Smooth muscle cell of the brain vasculature (primary cell): ENCODE measurements at places on chromosomes 13 and 19.

GRCh38 chr19:49348305-49349189 lies 13.3 kb downstream of the CD37 start:
- DNase-seq: no peak

- no peak for DNase-seq
Observed at GRCh38 chr19:32895384-32895783, 25.8 kb upstream of the SLC7A9 start.

DNA sequence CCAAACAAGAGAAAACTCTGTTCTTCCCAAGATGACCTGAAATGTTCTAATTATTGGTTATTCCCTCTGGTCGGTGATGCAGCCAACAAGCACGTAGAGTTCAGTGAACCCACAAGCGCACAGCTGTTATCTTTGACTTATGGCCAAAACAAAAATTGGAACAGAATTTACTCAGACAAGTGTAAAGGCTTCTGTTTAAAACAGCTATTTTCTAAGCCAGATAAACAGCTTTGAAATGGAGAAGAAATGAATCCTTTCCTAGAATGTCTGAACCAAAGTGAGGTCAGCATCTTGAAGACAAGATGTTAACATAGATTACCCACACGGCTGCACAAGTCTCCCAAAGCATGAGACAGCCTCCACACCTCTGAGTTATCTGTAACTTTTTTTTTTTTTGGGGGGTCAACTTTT lies 669.2 kb downstream of the DIAPH3 start:
- DNase-seq: peak; percentile 54

GRCh38 chr19:1232652-1233072 lies 5.1 kb downstream of the CBARP start:
- no peak for DNase-seq

- DNase-seq: no peak
Observed at GRCh38 chr13:45851171-45851921, at the start of gene SIAH3. Gene SIAH3 (minus strand): TSS chr13:45851753. CDS start chr13:45851629, 124 bp downstream.

DNA sequence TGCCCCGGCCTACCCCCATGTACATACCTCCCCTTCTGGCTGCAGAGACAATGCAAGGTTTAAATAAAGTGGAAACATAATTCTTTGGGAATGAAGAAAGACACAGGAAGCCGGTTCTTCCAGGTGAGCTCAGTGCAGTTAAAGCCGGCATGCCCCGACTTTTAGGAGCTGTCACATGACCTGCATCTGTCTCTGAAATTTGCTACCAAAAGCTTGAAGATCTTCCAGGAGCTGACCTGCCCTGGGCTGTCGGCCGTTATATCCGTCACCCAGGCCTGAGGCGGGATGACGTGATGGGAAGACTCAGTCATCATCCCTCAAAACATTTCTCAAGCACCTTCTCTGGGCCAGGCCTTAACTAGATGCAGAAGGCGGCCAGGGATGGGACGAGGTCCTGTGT lies 10.3 kb downstream of the RAB8A start:
- DNase-seq: no peak

DNA sequence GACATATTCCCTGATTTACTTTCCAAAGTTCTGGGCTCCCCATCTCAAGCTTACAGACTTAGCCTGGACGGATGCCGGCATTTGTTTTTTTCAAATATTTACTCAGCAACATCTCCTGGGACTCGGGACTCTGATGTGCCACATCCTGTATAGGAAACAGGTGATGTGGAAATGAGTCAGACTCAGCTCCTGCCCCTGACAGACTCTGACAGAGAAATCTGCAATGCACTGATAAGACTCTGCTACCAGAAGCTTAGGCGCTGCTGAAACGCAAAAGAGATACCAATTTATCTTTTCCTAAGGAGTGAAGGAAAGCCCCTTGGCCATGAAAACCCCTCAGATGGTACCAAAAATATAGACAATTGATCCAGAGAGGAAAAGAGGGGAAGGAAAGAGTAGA lies 16.2 kb downstream of the LAIR2 start:
- DNase-seq: no peak

DNA sequence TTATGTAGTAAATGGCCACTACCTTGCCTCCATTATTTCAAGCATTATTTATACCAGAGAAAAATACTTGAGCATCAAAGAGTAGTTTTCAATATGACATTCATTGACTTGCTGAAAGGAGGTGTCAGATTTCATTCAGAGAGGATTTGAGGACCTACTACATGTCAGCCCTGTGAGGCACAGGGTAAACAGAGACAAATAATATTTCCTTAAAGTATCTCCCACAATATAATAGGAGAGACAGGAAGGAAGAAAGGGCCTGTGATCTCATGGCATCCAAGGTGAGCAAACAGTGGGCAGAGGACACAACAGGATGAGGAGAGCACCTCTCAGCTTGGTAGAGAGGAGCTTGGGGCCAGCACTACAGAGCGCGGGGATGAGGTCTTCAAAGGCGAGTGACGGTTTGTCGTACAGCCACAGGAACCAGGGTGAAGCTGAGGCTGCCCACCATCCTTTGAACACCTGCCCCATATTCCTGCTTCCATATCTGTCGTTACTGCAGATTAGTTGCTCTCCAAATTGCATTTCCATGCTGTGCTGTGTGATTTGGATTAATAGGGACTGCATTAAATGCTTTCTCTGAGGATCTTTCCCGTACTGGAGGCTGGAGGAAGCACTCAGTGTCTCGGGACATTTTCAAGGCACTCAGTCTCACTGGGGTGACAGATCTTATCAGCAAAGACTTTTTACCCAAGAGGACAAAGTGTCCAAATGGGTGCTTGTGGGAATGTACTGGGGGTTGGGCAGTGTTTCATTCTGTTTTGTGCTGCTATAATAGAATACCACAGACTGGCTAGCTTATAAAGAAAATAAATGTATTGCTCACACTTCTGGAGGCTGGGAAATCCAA lies 59.2 kb downstream of the GJA3 start:
- no peak for DNase-seq

- no peak for DNase-seq
Observed at GRCh38 chr19:18863843-18864362, 32.1 kb downstream of the CERS1 start.

- DNase-seq: no peak
Observed at GRCh38 chr19:54255105-54255775, 1.8 kb downstream of the LILRB5 start.

GRCh38 chr13:111955412-111956065 lies 111.4 kb upstream of the SOX1 start:
- DNase-seq: no peak

DNA sequence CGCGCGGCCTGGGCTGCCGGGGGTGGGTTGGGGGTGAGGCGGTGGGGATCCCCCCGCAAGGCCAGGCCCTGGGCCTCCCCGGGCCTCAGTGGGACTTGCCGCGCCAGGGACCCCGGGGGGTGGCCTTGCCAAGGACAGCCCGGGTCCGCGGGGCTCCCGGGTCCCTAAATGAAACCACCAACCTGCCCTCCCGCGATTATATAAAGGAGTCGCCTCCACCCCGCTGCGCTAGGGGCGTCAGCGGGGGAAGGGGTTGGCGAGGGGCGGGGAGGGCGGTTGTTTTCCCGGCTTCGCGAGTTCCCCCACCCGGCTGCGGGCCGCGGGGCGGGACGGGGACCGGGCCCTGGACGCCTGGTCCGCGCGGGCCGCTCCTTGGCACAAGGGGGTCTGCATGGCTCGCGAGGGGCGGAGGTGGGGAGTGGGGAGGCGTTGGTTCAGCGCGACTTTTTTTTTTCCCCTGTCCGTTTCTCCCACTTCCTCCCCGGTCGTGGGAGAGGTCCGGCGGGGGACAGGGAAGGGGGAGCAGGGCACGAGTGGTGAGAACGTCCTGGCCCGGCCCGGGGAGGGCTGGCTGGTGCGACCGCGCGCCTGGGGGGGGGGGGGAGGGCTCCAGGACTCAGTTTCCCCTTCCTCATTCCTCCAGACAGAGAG lies 822 bp upstream of the ZBTB7A start:
- DNase-seq: no peak

- no peak for DNase-seq
Observed at GRCh38 chr13:60012488-60012887, 151.2 kb downstream of the DIAPH3 start.

DNA sequence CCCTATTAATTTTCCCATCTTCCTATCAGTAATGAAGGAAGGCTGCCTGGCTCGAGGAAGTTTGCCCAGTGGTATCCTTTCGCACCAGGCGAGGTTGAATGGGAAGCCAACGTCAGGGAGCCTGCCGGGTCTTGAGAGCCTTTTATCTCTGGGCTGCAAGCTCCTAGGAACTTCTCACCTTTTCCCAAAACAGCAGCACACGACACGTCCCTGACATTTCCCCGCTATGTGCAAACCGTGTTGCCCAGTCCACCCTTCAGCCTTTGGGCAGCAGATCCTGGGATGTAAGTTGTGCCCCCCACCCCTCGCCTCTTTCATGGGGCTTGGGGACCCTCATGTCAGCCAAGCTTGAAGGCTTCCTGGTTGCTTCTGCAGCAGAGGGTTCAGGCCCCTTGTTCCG lies 179.1 kb downstream of the ZNF536 start:
- DNase-seq: no peak

DNA sequence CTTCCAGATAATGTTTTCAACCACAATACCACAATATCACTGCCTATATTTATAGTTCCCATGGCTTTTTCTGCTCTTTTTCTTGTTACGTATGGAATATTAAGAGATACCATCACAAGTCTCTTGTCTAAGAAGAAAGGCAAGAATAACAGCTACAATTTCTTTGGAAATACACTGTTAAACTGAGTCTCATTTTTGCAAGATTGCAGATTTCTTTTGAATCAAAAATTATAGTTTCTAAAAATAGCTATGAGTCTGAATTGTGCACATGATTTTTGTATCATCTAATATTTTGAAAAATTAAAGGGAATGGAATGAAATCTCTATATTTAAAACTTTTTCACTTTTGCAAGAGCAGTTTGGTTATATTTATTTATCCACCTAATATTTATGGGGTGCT lies 1120.8 kb downstream of the EFNB2 start:
- DNase-seq: no peak

- no peak for DNase-seq
Observed at GRCh38 chr19:45010306-45010705, 9.0 kb downstream of the RELB start.

- no peak for DNase-seq
Observed at GRCh38 chr13:65929436-65929835, 1300.7 kb downstream of the PCDH9 start.

- peak; percentile 32 for DNase-seq
Observed at GRCh38 chr19:21474671-21475181, 30.7 kb upstream of the ZNF429 start.

GRCh38 chr19:34365463-34366401 lies 736 bp downstream of the GPI start:
- DNase-seq: no peak

DNA sequence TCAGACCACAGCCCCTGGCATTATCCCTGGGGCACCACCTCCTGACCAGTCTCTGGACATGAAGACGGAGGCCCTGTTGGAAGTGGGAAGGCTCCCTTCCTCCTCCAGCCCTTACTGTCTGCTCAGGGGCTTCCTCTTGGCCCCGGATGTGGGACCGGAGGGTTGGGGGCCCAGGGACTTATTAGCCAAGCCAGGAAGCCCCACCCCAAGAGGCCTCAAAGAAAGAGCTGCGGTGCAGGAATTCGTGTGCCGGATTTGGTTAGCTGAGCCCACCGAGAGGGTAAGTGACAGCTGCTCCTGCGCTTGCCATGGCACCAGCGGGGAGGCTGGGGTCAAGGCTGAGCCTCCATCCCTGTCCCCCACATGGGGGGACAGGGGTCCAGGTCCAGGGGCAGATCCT lies at the start of gene RETN:
RETN (plus strand) TSS at position 208 of the 400 bp plus-strand sequence. CDS start 278 bp downstream, outside the sequence.
- no peak for DNase-seq

- peak; percentile 57 for DNase-seq
Observed at GRCh38 chr19:2221250-2221831, 14.8 kb downstream of the PLEKHJ1 start.
